ENCODE measurements at places on chromosomes 13 and 19.

- no peak for DNase-seq
These were observed at the start of gene CILP2 for GRCh38 chr19:19538061-19538784. Gene CILP2, plus strand, starts transcription at chr19:19538265. Its CDS starts 85 bp downstream, at chr19:19538350.

DNA sequence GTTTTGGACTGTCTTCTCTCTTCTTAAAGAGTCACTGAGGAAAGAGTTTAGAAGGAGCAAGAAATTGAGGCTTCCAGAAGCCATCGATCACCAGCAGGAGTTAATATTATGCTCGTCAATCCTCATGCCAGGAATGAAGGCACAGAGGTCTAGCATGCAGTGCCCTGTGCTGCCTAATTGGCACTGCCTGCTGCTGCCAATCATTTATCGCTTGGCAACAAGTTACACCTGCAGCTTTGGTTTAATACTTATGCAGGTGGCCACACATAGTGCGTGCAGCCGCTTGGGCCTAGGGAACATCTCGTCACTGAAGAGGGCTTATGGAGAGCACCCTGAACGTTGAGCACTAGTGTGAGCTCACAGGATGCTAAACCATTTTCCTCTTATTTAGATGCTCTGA is 2.7 kb upstream of the SOX1 start:
- DNase-seq = no peak

DNA sequence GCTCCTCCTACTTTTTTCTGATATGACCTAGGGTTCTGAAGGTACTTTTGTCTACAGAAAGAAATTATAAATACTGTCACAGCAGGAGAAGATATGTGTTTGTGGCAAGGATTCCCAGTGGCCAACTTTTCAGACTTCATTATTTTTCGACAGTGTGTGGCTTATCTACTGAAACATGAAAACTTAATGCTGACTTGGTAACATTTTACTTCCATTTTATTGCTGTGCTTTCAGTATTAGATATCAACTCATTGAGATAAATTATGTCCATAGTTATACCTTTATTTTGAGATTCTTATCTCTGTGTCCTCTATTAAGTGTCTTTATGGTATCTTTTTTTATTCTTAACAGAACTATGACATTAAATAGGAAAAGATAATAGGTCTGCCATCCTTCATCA is 700.0 kb downstream of the PCDH9 start:
- no peak for DNase-seq

GRCh38 chr13:75587679-75588078 is 38.1 kb downstream of the UCHL3 start:
- DNase-seq = no peak

DNA sequence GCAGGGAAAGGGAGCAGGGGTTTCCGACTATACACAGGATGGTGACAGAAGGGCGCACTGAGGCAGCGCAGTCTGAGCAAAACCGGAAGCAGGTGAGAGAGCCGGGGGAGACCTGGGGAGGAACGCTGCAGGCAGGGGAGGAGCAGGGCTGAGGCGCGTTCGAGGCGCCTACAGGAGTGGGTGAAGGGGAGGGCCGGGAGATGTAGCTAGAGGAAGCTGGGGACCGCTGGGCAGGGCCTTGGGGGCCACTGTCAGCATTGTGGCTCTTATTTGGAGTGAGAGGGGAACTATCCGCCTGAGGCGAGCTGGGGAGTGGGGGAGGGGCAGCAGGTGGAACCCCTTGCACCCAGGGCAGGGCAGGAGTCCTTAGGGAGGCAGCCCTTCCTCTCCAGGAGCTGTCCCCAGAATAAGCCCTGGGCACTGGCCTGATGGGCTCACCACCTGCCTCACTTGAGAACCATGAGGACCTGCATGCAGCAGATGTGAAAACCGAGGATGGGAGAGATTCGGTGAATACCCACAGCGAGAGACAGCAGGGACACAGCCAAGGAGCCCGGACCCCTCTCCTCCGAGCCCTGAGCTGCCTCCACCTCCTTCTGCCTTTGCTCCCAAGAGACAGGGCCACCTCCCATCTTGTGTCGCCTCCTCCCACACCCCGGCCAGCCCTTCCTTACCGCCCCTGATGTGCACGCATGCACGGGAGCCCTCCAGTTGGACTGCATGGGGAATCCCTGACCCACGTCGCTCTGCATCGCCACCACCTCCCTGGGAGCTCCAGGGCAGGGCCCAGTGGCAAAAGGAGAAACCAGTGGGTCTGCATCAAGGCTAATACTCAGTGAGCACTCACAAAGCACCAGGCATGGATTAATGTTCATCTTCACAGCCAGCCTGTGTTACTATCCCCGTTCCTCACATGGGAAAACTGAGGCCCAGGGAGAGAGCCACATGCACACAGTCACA is 10.3 kb downstream of the AKT2 start:
- no peak for DNase-seq

GRCh38 chr13:19062801-19063200 is 118.8 kb downstream of the TUBA3C start:
- no peak for DNase-seq

GRCh38 chr13:111201304-111201940 is 86.3 kb downstream of the ARHGEF7 start:
- no peak for DNase-seq

DNA sequence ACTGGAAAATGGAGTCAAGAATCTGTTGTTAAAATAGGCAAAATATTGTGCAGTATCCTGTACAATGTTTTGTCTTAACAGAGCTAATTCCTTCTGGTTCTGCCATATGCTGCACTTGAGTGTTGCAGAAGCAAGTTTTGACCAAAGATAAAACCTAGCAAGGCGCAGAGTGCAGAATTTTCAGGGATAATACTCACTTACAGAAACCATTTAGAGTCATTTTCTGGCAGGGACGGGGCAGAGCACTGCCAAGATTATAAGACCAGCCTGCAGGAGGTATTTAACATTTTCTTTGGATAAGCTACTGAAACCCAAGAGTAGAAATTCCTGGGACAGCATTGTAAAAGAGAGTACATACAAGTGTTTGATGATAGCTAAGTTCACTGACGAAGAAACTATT is 159.5 kb upstream of the EDNRB start:
- DNase-seq = no peak

DNA sequence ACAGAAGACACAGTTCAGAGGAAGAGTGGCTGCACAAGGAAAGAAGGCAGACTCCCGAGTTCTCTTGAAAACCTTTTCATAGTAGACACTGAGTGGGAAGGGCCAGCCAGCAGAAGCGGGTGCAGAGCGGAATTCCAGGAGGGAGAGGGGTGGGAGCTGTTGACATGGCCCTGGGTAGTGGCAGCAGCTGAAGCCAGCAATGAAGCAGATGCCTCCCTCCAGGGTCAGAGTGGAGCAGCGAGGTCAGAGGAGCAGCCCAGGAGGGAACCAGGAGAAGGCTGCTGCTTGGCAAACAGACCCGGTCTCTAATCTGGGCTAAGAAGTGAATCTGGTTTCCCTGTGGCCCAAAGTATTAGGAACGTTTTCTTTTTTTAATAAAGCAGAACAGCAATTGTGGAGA is 73.9 kb upstream of the SPATA13 start:
- no peak for DNase-seq

- peak; percentile 48 for DNase-seq
These were observed 1.1 kb downstream of the VSTM2B start for GRCh38 chr19:29526730-29527499.

DNA sequence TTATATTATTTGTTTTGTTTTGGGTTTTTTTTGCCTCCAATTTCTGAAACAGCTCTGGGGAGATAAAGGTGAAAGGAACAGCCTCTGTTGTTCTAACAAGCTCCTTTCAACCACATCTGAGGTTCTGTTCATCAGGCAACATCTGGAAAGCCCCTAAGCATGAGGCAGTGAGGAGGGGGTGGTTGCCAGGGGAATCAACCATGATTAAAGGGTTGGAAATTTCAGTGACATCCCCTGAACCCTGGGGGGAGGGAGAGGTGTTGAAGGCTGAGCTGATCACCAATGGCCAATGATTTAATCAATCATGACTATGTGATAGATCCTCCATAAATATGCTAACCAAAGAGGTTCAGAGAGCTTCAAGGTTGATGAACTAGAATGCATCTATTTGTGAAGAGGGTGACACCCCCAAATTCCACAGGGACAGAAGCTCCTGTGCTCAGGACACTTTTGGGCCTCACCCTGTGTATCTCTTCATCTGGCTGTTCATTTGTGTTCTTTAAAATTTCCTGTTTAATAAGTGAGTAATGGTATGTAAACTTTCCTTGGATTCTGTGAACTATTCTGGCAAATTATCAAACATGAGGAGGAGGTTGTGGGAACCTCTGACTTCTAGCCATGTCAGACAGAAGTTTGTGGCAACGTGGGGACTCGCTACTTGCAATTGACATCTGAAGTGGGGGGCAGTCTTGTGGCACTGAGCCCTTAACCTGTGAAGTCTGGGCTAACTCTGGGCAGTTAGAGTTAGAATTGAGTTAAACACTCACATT is 221.3 kb downstream of the NHLRC3 start:
- DNase-seq = no peak

- DNase-seq = no peak
These were observed 22.4 kb upstream of the QTRT1 start for GRCh38 chr19:10678813-10679212.

GRCh38 chr13:33799950-33800592 is 17.9 kb upstream of the RFC3 start:
- DNase-seq = no peak

DNA sequence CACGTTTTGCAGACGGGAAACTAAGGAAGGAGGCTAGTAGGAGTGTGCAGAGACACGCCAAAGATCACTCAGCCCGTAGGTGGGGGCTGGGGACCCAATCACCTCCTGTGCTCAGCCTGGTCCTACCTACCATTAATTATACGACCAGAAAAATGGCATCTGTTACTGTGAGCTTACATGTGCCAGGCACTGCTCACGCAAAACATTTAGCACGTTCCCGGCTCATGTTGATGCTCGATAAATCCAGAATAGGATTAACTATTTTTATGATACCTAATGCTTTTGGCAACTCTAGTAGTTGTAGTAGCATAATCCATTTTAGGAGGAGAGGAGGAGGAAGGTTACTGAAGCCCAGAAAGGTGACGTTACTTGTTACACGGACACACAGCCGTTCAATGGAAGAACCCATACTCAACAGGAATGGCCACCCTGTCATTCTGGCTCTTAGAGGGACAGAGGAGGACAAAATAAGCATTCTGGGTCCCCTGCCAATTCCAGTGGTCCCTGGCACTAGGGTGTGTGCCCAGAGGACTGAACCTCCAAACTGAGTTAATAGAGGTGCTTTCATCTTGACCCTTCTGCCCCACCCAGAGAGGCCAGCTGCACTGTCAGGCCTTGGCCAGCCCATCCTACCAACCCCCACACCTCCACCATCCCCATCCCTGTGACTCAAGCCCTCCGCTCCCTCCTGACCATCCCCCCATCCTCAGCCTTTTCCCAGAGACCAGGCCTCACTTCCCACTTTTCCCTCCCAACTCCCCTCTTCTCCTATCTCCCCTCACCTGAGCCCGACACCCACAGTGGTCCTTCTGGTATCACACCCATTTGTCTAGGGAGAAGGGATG is 5.0 kb upstream of the EML2 start:
- DNase-seq = peak; percentile 74

GRCh38 chr19:35907377-35907745 is 734 bp downstream of the TYROBP start:
- DNase-seq = no peak

GRCh38 chr13:27293076-27293691 is 22.6 kb downstream of the RASL11A start:
- DNase-seq = no peak

DNA sequence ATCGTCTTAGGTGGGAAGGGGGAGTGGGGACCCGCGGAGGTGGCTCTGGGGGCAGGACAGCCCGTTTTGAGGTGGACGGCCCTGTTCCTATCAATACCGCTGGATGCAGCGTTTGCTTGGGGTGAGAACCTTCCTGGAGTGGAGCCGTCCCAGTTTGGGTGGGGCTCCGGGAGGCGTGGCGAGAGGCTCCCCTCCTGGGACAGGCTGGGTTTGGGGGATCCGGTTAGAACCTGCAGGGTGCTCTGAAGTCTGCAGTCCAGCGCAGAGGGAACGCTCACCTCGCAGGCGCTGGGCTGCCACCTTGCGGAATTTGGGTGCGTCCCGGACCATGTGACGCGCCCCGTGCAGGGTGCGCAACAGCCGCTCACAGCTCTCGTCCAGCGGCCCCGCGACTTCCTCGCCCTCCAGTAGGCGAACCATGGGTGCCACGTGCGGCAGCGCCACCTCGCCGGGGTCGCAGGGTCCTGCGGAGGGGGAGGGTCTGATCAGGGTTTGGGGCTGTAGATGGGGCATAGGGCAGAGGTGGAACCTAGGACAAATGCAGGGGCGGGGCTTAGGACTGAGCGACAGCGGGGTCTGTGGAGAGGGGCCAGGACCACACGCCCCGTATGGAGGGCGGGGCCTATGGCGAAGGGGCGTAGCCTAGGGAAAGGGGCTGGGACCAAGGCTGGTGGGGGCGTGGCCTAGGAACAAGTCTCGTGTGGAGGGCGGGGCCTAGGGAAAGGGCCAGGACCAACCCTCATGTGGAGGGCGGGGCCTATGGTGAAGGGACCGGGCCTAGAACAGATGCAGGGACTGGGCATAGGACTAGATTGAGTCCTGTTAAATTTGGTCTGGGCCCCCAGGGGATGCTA is 13.8 kb downstream of the SH2D3A start:
- DNase-seq = no peak

GRCh38 chr13:92938486-92939020 is 288.1 kb upstream of the GPC6 start:
- DNase-seq = no peak
